ENCODE measurements at places on chromosomes 12 and 14.

DNA sequence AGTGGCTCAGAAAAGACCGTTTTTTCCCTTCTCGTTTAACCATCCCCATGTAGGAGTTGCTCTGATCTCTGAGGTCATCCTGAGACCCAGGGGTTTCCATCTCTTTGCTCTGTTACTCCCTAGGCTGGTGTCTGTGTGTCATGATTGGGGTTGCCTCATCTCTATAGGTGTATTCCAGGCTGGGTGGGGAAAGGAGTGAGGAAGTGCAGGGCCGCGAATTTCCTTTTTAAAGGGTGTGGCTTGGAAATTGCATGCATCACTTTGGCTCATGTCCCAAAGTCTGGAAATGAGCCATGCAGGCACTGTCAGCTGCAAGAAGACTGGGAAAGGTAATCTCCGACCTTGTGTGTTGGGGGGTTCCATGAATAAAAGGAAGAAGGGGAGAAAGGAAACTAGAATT is 201.9 kb downstream of the AACS start:
- DNase-seq: no peak

GRCh38 chr12:54587315-54587873 is 1.1 kb downstream of the PPP1R1A start:
- no peak for DNase-seq

DNA sequence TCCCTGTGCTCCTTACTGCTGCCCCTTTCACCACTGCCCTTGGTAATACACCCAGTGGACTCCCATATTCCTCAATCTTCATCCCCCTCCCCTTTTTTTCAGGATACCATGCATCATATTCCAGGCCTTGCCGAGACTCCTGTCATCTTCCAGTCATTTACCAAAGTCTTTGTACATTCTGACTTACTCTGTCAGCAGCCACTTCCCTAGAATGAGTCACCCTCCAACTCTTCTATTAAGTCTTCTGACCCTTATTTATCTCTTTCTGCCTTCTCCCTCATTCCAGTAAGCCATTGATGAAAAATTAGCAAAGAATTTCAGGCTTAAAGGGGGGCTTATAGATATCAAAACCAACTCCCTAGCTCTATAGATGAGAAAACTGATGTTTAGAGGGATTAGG is 128.0 kb downstream of the STXBP6 start:
- peak; percentile 67 for DNase-seq

DNA sequence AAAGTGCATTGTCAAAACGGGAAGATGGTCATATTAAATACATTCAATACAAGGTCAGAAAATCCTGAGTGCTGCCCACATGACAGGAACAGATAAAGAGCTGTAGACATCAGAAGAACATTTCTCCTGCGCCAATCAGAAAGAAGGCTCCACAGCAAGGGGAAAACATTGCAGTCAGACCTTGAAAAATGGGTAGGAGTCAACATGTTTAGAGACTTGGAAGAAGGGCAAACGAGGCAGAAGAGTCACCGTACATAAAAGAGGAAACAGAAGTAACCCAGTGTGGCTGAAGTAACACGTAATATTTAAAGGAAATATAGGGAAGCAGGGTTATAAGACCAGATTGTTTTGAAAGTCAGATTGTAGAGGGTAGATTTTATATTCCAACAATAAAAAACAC is 11.9 kb downstream of the SPPL3 start:
- no peak for DNase-seq

DNA sequence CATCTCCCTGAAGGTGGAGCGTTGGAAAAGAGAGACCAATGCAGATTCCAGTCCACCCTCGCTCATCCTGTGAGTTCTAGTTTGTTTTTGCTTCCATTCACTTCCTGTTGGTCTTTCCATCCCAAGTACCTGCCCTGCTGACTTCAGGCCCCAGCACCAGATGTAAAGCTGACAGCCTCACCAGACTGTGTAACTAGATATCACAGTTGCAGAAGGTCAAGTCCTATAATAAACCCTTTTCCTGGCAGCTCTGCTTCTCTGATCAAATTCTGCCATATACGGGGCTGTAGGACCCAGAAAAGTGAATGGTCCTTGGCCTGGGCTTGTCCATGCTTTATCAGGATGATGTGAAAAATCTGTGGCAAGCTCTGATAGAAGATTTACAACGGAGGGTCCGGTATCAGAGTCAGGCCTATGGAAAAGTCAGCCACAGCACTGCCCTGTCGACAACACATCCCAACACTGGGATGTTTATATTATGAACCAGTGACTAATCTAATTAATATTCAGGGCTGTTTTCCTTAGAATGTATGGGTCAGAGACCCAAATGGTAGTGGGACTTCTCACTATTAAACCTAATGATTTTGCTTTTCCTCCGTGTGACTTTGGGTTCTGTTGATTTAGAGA is 42.1 kb downstream of the CCDC175 start:
- peak; percentile 13 for DNase-seq

- peak; percentile 75 for DNase-seq
Measured at GRCh38 chr12:27780612-27781408, 774 bp upstream of the MANSC4 start.

DNA sequence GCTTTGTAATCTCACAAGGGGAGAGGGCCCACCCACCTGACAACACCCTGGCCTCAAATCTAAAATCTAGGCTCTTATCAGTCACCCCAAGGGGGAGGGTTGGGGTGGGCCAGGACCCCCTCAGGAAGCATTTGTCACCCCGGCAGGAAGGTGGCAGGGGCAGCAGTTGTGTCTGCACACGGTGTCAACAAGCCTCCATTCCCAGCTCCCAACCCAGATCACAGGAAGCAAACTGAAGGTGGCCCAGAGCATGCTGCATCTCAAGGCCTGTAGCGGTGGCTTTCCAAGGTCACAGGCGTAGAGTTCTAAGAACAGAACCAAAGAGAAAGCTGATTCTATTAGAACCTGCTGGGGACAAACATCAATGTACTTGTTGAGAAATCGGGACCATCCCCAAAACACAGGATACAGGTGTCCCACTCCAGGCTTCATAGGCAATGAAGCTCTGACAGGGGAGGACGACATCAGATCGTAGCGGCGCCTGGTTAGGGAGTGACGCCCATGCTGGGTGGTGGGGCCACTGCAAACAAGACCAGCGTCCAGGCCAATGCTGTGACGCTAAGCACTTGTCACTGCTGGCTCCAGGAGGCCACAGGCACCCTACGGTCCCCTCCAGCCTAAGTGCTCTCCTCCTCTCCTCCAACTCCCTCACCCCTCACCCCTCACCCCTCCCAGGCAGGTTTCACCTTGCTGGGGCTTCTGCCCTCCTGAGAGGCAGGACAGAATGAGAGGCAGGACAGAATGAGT is 52.9 kb downstream of the CCDC88C start:
- DNase-seq: no peak

- peak; percentile 91 for DNase-seq
Measured at GRCh38 chr12:120356567-120357030, 12.4 kb downstream of the MSI1 start.

- DNase-seq: no peak
Measured at GRCh38 chr12:6839482-6840201, 1.1 kb upstream of the GNB3 start.

DNA sequence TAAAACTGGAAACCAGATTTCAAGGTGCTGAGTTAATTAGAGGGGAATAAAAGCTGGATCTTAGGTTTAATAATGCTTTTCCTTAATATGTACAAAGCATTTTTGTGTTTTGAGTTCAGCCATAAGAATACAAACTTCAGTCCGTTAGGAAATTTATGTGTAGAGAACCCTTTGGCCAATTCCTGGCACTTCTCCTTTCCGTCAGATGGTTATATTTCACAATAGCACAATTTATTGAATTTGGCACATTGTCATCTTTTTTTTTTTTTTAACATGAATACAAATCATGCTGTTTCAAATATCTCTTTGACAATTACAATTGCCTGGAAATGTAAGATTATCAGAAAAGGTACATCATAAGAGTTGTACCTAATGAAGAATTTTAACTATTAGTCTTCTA is 56.2 kb upstream of the DDHD1 start:
- DNase-seq: no peak

GRCh38 chr12:101230547-101230946 is 20.5 kb upstream of the SLC5A8 start:
- peak; percentile 89 for DNase-seq

GRCh38 chr14:30983858-30984257 is 41.6 kb upstream of the AP4S1 start:
- DNase-seq: no peak

GRCh38 chr12:40622246-40622838 is 69.9 kb upstream of the CNTN1 start:
- peak; percentile 41 for DNase-seq

GRCh38 chr12:9064201-9064814 is 51.4 kb downstream of the A2M start:
- peak; percentile 45 for DNase-seq

GRCh38 chr12:131113568-131114270 is 160.0 kb downstream of the ADGRD1 start:
- no peak for DNase-seq

DNA sequence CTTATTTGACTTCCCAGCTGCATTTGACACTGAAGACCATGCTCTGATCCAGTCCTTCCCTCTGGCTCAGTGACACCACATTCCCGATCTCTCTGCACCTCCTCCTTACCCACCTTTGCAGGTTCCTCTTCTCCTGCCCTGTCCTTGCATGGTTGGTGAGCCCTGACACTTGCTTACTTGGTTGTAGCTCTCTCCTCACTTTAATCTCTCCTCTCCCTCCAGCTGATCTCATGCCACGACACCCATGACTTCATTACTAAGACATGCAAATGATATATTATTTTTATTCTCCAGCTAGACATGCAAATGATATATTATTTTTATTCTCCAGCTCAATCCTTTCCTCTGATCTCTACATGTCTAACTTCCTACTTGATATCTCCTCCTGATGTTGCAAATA is at the start of gene SERPINA9:
TSS of gene SERPINA9 (minus strand) at position 175 of the 400 bp plus-strand sequence. CDS start 6,357 bp downstream, outside the sequence.
- DNase-seq: no peak

- no peak for DNase-seq
Measured at GRCh38 chr14:27686137-27686536, 1080.5 kb upstream of the FOXG1 start.

DNA sequence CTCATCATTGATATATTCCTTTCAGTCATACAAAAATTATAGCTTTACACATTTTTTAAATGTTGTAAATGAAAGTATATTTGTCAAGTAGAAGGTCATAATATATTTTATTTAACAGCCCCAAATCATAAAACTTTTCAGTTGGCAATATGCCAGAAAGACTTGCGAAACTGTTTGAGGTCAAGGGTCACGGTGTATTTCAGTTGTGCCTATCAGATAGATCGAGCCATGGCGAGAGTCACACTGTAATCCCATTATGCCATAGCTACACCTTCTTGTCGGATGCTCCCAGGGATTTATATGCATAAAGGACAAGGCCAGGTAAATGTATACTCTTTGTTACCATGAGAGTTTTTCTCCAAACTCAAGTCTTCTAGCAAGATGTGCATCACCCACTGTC is 26.7 kb upstream of the G2E3 start:
- no peak for DNase-seq

DNA sequence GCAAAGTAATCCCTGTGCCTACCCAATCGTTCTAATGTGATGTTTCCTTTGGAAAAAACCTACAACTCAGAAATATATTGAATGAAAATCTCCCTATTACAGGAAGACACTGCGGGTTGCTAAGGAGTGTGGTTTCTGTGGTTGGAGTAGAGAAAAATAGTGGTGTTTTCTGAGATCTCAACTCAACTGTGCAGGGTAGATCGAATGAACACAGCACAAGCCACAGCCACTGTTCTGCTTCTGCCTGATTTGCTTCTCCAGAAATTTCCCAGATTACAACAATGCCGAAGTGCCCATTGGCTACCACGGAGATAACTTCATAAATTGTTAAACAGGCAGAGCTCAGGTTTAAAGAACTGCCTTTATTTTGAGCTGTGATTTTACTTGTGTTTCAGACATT is 480.4 kb downstream of the DIO2 start:
- DNase-seq: peak; percentile 15

DNA sequence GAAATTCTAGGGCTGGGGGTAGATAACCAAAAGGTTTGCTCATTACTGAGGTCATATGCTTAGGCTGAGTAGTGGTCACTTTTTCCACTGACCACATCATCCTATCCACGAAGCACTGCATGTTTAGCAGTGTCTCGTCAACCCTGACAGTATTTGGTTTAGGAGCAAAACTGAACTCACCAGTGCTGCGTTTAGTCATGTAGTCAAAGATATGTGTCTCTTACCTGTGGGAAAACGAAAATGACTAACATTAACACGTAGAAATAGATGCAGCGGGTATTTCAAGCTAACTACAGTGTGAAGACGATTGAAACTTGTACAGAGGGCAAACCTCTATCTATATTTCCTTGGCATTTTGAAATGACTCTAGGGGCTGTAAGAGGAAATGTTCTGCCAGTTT is 34.6 kb downstream of the MTHFD1 start:
- no peak for DNase-seq

- DNase-seq: peak; percentile 92
Measured at GRCh38 chr12:5565933-5566599, 134.2 kb downstream of the NTF3 start.

- DNase-seq: no peak
Measured at GRCh38 chr12:30423330-30423729, 272.3 kb downstream of the IPO8 start.

DNA sequence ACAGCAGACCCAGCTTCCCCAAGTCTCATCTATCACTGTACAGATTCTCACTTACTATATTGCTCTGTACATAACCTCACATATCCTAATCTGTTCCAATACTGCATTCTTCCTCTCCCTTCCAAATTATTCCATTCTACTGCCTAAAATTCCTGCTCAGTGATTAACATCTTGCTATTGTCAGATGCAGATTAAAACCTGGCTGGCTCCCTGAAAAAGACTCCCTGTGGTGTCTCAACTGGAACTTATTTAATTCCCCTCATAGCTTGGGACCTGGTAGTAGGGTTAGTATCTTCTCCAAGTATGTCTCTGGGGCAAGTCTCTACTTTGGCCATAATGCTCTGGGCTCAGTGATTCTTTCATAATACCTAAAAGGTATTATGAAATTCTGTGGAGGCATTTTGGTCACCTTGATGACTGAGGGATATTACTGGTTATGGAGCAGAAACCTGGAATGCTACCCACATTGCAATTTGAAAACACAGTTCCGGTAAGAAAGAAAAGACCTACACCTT is 55.8 kb downstream of the PAWR start:
- peak; percentile 75 for DNase-seq

- DNase-seq: no peak
Measured at GRCh38 chr14:49553106-49553505, 33.1 kb downstream of the RPS29 start.

DNA sequence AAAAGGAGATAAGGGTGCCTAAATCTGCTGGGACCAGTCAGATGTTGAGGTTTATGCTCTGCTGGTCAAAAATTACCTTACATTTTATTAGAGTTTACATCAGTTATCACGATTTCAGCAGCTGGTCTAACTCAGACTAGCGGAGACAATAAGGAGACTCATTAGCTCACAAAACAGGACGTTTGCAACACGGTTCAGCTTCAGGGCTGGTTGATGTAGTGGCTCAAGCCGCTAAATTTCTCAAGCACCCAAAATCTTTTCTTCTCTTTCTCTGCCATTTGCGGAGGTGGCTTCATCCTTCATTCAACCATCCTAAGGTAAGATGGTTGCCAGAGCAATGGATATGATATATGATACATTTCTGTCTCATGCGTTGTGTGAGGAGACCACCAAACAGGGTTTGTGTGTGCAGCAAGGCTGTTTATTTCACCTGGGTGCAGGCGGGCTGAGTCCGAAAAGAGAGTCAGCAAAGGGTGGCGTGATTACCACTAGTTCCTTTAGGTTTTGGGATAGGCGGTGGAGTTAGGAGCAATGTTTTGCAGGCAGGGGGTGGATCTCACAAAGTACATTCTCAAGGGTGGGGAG is 30.3 kb upstream of the CLIP1 start:
- DNase-seq: no peak

GRCh38 chr14:50657753-50658152 is 10.4 kb downstream of the SAV1 start:
- no peak for DNase-seq

Data from EH (cell line).